ENCODE measurements at places on chromosomes 1 and 21.

GRCh38 chr1:154765970-154766369 is 104.1 kb downstream of the KCNN3 start:
- no peak for DNase-seq

- DNase-seq = no peak
Measured at GRCh38 chr1:176567190-176567794, 104.3 kb downstream of the PAPPA2 start.

GRCh38 chr1:12581179-12581578 is 36.8 kb downstream of the DHRS3 start:
- DNase-seq = no peak

GRCh38 chr21:35189077-35189863 is 140.2 kb upstream of the RUNX1 start:
- no peak for DNase-seq

GRCh38 chr1:182317611-182318161 is 73.9 kb downstream of the GLUL start:
- no peak for DNase-seq

- DNase-seq = no peak
Measured at GRCh38 chr21:42013931-42014330, 3.8 kb upstream of the ZBTB21 start.

Measured in activated CD8-positive, alpha-beta T cell treated with anti-CD3 and anti-CD28 coated beads, Interleukin-2, amount 10 ng/mL, durations not matched to agents 7 days and 5 days (primary cell).